DMS79 treated with DMSO at 0.1 percent for 48 hours (cell line): ENCODE measurements at places on chromosomes 4 and X.

DNA sequence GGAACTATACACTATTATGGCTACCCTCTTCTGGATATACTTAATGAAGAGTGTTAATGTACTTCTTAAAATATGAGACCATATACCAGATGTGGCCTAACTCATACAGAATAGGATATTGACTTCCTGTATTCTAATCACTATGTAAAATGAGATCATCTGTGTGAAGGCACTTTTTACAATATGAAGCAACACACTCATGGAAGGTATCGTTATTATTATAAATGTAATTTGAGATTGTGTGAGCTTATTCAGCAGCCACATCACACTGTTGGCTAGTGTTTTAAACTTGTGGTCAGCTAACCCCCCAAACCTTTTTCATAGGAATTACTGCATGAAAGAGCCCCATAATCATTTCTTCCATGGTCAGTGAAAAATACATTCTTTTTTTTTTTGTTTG is 281.8 kb upstream of the TEX13A start:
- DNase-seq: no peak

DNA sequence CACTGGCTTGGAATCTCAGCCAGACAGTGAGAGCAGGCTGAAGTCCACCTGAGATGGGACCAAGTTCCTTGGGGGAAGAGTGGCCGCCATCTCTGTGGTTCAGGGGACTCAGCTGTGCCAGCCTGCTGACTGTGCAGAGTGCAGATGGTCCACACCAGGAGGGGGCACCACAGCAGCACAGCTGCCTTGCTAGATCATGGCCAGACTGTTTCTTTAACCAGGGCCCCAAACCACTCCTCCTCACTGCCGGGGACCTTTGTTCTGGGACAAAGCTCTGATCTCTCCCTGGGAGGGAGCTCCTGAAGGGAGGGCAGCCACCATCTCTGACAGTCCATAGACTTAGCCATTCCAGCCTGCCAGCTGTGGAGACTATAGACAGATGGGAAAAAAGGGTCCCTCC is 2189.6 kb downstream of the PCDH7 start:
- DNase-seq: no peak

DNA sequence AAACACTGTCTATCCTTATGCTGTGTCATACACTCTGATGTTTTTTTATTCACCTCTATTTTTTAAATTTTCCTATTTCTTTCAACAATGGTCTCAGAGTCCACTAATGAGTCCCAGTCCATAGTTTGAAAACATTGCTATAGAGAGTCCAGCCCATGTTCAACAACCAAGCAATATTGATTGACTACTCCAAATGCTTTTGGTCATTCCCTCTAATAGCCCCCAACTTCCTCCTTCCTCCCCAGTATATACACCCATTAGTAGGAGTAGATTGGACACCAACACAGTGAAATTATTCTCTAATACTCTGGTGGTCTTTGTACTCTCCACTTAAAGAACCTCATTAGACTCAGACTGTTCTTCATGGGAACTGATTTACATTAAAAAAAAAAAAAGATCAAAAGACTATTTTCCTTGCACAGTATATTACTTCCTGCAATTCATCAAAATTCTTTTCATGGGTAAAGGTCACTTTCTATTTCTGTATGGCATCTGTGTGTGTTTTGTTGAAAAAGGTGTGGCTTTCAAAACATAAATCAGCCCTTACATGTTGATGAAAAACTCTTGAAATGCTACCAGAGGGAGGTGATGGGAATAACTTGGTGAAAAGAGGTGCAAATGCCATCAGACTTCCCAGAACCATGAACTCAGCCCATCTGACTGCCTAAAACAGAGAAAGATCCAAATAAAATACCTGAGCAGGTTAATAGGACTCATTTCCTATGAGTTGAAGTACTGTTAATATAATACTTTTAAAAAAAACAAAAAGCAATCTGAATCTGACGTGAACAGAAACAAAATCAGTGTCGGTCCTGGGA is 250.3 kb upstream of the KLF3 start:
- no peak for DNase-seq

DNA sequence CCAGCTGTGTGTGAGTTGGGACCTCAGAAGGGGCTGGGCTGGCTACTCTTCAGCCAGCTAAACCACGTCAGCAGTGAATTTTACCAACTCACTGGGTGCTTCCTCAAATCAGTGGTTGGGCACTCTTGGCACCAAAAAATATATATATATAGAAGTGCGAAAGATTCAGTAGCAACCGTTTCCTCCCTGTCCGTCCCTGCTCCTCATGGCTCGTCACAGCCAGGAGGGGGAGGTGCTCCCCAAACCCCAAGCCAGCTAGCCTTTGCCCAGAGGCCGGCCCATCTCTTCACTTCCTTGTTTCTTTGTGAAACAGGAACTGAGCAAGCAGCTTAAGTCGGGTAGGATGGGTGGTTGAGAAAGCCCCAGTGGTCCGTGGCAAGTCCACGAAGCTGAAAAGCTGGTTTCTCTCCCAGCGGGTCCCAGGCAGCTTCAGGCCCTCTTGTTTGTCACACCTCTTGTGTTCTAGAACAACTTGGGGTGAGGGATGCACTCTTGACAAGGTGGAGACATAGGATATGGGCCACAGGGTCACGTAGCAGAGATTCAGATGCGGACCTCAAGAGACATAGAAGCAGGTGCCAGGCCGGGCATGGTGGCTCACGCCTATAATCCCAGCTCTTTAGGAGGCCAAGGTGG is 6.8 kb upstream of the SASH3 start:
- DNase-seq: no peak

- no peak for DNase-seq
Observed at GRCh38 chr4:37836838-37837440, 10.5 kb downstream of the PGM2 start.

DNA sequence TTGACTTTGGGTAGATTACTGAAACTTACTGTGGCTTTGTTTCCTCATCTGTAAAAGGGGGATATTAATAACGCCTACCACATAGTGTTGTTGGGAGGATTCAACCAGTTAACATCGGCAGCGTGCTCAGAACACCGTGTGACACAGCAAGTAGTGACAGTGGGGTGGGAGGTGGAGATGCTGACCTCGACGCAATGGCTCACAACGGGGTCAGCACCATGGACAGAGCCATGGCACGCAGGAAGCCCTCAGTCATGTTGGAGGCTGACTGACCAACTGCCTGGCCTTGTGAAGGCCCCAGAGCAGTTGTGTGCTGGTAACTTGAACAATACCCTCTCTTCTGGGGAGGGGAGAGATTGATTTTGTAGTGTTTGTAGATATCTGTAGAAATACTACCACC is 93.2 kb downstream of the WFS1 start:
- DNase-seq: no peak

- no peak for DNase-seq
Observed at GRCh38 chrX:15217161-15217560, 52.7 kb downstream of the ASB9 start.

DNA sequence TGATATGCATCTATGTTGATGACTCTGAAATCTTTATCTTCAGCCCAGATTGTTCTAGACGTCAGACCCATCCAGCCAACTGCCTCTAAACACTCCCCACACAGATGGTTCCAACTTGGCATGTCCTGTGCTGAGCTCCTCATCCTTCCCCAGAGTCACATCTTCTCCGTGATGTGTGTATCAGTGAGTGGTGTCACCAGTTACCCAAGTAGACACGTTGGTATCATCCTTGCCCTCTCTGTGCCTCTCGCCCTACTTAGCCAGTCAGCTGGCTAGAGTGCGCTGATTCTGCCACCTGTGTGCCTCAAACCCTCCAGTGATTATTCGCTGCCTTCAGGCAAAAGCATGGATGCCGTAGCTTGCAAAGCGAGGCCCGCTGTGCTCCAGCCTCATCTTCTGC is 18.6 kb downstream of the PRIMPOL start:
- DNase-seq: no peak

DNA sequence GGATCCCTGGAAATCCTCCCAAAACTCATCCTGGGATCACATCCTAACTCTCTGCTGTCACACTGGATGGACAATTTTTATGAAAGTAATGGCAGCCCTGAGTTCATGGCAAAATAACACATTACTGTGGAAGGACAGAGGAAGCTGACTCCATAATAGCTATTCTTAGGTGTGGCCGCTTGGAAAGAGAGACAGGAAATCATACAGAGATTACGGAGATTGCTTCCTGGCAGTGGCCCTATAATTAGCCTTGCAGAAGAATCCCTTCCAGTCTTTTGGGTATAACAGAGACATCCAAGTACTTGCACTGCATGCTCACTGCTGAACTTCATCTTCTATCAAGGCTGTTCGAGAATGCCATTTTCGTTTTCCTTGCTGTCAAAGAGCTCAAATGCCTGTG is 133.1 kb upstream of the VCX start:
- no peak for DNase-seq

DNA sequence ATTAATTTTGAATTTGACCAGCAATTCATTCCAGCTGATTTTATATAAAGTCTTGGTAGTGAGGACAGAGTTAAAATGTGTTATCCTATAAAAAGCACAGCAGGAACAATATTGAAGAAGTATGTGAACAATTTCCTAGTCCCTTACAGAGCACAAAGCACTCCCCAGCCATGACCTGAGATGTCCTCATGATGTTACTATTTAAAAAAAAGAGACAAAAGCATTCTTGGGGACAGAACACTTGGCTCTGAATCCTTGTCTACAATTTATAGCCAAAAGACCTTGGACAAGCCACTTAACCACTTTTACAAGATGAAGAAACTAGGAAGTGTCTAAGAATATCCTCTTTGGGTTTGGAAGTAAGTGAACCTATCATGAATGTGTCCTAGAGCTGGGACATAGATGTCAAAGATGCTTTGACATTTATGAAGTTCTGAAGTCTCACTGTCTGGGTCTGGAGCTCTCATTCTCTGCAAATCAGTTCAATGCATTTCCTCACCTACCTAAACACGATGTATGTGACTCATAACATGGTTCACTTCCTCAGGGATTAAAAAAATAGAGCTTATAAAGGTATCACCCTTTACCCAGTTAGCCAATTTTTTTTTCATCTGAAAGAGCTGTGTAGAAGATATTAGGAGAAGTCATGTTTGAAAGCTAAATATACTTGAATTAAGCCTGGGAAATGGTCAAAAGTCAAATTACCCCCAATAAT is 61.4 kb downstream of the IGFBP7 start:
- no peak for DNase-seq

GRCh38 chr4:8439168-8439567 is 1.4 kb downstream of the ACOX3 start:
- peak; percentile 25 for DNase-seq

DNA sequence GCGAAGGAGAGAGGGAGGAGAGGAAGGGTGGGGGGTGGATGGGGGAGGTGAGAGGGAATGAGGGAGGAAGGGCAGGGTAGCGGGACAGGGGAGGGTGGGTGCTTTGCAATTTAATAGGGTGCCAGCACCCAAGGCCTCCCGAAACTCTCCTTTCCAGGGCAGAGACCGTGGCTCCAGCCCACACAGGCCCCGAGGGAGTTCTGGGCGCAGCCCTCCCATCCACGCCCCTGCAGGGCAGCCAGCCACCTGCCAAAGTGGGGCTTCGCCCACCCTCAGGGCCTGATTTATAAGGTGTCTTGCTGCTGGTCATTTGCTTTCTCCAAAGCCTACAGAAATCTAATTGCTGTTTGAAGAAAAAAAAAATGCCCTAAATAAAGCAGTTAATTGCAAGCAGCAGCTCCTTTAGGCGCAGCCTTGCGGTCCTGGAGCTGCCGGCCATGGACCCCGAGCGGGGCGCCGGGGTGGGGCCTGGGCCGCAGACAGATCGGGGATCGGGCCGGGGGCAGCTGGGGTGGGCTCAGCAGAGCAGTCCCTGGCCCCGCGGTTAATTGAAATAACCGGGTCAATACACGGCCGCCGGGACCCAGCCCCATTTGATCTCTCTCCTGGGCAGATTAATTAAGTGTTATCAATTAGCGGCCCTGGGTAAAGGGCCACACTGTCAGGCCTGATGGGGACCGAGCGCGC is 106.0 kb upstream of the NKX1-1 start:
- no peak for DNase-seq

GRCh38 chrX:27997622-27998021 is 16.4 kb upstream of the DCAF8L1 start:
- no peak for DNase-seq

GRCh38 chr4:147793569-147794313 is 61.9 kb downstream of the ARHGAP10 start:
- no peak for DNase-seq

GRCh38 chrX:1430451-1430850 is 22.3 kb downstream of the ASMTL start:
- no peak for DNase-seq

DNA sequence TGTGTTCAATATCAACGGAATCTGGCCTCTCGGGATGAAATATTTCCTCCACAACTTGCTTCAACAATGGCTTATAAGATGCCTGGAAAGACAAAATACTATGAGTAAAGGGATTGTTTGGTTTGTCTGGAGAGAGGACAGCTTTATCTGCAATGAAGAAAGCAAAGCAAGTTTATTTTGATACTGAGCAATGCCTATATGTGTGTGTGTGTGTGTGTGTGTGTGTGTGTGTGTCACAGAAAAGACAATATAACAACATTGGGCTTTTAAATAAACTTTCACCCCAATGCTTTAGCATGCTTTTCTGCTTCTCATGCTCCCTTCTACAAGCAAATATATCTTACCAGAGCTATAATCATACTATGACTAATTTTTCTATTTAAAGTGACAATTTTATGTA is 45.4 kb downstream of the RASL11B start:
- DNase-seq: no peak

DNA sequence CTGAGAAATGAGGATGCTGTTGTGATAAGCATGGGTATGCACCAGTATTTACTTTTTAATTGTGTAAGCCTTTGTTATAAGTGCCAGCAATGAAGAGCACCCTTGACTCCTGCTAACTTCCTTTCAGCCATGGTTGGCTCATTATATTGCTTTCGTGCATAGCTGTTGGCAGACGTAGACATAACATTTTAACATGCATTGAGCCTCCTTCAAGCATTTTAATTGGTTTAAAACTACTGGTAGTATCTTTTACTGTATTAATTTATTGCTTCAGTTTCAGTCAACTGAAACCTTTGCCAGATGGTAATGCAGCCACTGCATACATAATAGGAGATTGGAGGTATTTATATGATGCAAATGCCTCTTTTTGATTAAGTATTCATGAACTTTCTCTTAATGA is 1285.4 kb downstream of the PCDH18 start:
- no peak for DNase-seq

GRCh38 chrX:112083624-112084326 is 1.2 kb upstream of the TRPC5 start:
- peak; percentile 23 for DNase-seq

DNA sequence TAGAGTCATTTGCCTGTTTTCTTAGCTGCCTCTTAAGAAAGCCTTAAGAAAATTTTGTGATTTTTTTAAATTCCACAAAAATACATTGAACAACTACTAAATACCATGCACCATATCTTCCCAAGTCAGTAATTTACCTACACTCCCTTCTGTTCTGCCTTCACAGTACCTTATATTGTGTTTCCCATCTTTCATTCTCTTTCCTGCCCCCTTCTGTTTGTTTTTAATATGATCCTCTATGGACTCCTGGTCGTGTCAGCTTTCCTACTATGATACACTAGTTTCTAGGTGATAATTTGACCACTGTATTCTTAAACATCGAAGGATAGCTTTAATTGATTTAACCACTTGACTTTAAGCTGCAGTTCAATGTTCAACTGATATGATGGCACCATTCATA is 297.7 kb upstream of the HAND2 start:
- DNase-seq: no peak

GRCh38 chrX:51361251-51361650 is 28.6 kb downstream of the NUDT10 start:
- no peak for DNase-seq

GRCh38 chrX:9905288-9905687 is 61.9 kb upstream of the CLDN34 start:
- DNase-seq: no peak
